ENCODE measurements at places on chromosomes 13 and 19. TPM values are rescaled to one million over a fixed set of nuclear protein-coding genes. Genes with fewer than 3 reads are reported as not detected.

GRCh38 chr19:1841209-1841924 lies 6.9 kb downstream of the REXO1 start:
- no peak for DNase-seq

PPAN gene
- 20.9 TPM for total RNA-seq

- peak; percentile 96 for DNase-seq
These were observed 29.1 kb downstream of the SHISA2 start for GRCh38 chr13:26022538-26023292.

DNA sequence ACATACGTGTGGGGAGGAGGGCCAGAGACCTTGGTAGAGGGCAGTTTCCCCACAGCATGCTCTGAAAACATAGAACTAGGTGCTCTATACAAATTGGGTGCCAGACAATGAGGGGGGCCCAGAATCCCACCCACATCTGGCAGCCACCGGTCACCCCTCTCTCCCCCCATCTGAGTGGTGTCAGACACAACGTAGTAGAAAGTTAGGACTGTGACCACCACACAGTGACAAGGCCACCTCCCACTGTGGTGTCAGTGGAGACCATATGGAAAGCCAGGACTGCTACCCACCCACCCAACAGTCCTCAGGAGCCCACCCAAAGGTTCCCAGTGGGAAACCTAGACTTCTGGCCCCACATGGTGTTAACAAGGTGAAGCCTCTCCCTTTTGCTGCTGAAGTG lies 2.1 kb upstream of the ATP4B start:
- DNase-seq = no peak

ZC3H4 gene
- 11.2 TPM for total RNA-seq

EIF3K gene
- total RNA-seq = 615 TPM

CYP4F8 gene
- not detected for total RNA-seq

DNA sequence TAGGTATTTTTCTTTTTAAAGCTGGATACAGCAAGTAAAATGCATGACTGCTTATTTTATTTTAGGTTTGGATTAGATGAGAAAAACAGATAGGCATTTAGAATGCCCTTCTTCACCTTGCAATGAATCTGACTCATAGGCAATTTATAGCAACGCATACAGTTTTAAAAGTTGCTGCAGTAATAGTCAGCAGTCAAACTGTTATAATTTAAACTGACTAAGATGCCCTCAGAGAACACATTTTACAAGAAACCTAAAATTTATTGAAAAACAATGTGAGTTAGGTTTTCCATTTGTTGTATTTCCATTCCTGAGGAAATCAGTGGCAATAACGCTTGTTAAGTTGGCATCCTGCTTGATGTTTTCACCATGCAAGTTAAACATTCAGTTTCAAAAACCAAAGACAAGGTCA lies 1128.2 kb upstream of the PCDH9 start:
- no peak for DNase-seq

SHC2 gene
- total RNA-seq = not detected

- DNase-seq = no peak
These were observed 27.5 kb upstream of the TFDP1 start for GRCh38 chr13:113557013-113557412.

DNA sequence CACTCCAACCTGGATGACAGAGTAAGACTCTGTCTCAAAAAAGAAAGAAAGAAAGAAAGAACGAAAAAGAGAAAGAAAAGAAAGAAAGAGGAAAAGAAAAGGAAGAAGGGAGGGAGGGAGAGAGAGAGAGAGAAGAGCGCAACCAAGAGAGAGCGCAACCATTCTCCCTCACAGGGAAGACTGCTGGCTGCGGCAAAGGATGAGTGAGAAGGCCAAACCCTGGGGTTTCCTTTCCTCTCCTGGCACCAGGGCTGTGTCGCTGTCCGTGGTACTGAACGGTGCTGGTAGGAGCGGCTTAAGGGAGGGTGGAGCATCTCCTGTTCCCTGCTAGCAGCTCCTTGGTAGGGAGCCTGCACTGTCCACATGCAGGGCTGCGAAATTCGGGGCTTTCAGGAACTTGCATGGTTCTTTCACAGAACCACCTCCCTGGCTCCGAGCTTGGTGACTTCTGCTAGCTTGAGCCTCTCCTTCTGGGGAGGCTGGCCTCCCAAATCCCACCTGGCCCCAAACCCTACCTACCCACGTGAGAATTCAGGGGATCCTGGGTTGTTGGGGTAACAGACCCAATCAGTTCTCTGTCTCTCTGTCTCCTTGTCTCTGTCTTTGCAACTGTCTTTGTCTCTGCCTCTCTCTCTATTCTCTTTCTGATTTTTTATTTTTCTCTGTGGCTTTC lies 51.1 kb upstream of the ZNRF4 start:
- peak; percentile 84 for DNase-seq

DNA sequence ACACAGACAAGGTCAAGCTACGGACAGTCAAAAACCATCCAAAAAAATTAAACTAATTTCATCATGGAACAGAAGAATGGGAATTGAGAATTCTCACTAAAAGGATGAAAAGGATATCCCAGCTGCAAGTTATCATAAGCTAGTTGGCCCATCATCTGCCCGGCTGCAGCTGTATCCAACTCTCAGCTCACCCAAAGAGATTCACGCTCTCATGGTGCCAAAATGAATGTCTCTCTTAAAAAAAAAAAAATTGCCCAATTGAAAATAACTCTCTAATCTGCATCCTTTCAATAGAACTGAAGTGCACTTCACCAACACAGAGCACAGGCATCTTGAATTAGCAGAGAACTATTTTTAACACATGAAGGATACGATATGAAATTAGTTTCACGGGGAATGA lies 20.0 kb downstream of the ENOX1 start:
- no peak for DNase-seq

Measured in M059J (cell line).